ENCODE measurements at places on chromosomes 1 and 21. TPM values are rescaled to one million over a fixed set of nuclear protein-coding genes. Genes with fewer than 3 reads are reported as not detected.
A peak's percentile ranks its signal among the peaks of the same experiment; 100 is the strongest.

- no peak for DNase-seq
These were observed 1.1 kb downstream of the SGIP1 start for GRCh38 chr1:66535061-66535460.

DNA sequence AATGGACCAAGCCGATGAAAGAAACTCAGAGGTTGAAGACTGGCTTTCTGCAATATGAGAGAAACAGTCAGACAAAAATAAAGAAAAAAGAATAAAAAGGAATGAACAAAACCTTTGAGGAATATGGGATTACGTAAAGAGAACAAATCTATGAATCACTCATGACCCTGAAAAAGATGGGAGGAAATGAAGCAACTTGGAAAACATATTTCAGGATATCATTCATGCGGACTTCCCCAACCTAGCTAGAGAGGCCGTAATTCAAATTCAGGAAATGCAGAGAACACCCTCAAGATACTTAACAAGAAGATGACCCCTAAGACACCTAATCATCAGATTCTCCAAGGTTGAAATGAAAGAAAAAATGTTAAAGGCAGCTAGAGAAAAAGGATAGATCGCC is 705.3 kb upstream of the CHRM3 start:
- no peak for DNase-seq

FCRL6 gene
- total RNA-seq: 0.20 TPM

GRCh38 chr1:223776075-223776814 is 63.9 kb downstream of the CAPN2 start:
- DNase-seq: peak; percentile 75

DNA sequence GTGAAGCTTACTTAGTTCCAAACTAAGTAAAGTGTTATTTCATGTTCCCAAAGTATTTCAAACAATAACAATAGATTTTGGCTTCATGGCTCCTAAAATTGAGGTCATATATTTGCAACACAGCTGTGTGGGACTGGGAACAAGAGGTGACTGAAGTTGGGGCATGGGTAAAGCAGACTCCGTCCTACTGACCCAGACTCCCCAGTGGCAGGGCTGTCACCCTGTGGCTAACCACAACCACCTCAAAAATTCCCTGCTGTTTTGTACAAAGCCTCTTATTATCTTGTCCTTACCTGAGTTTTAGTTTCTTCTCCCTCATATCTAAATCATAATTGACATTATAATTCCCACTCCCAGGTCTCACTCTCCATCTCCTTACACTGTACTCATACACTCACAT is 117.6 kb downstream of the PTGER3 start:
- no peak for DNase-seq

TINAGL1 gene
- not detected for total RNA-seq

GRCh38 chr1:1026599-1027413 is 6.9 kb downstream of the AGRN start:
- no peak for DNase-seq

GRCh38 chr1:40948741-40949443 is 30.6 kb upstream of the CTPS1 start:
- peak; percentile 89 for DNase-seq

- no peak for DNase-seq
These were observed 1.8 kb upstream of the SLC19A2 start for GRCh38 chr1:169487561-169487960.

DNA sequence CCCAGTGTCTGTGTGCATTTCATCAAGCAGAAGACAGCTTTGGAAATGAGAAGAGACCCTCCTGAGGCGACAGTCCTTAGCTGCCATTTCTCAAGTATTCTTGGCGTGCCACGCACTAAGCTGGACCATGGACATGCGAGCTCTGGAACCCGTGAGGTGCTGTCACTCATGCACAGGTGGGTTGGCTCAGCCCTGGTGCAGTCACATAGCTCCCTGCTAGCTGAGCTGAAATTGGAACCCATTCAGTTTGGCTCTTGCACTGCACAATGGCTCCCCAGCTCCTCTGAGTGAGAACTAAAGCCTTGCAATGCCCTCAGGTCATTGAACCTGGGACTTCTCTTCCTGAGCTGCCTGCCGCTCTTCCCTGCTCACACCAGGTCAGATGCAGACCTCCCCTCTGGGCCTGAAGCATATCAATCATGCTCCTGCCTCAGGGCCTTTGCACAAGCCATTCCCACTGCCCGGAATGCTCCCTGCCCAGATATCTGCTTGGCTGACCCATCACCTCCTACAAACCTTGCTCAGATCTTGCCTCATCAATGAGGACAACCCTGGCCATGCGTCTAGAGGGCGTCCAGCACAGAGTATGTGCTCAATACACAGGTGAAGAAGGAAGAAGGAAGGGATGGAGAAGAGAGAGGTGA is 6.3 kb upstream of the SRARP start:
- no peak for DNase-seq

DNA sequence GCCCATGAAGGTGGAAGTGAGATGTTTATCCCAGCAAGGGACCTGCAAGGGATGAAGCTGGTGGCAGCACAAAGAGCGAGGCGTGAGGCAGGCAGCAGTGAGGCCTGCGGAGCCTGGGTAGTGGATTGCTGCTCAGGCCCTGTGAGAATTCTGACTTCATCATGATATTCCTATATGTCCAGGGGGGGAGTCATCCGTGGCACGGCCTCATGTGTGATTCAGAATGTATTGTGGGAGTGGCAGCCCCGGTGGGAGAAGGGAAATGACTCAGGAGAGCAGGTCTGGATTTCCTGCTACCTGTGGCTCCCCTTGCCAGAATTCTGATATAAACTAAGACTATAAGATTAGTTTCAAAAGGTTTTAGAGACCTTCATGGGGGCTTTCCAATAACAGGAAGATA is 240.9 kb downstream of the CAMTA1 start:
- no peak for DNase-seq

DNA sequence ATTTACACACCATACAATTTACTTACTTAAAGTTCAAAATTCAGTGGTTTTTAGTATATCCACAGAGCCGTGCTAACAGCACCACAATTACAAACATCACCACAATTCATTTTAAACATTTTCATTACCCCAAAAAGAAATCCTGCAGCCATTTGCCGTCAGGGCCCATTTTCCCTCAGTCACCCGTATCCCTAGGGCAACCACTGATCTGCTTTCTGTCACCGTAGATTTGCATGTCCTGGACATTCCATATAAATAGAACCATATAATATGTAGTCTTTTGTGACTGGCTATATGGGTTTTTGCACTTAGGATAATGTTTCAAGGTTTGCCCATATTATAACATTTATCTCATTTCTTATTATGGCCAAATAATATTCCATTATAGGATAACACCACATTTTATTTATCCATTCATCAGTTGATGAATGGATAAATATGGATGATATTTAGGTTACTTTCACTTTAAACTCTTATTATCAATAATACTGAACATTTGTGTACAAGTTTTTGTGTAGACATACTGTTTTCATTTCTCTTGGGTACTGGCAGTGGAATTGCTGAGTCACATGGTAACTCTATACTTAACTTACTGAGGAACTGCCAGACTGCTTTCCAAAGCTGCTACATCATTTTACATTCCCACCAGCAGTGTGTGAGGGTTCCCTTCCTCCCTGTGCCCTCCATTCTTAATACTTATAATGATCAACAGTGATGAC is 68.9 kb downstream of the ST3GAL3 start:
- no peak for DNase-seq

RGSL1 gene
- not detected for total RNA-seq

- no peak for DNase-seq
These were observed 61.7 kb downstream of the BACE2 start for GRCh38 chr21:41229509-41230248.

GRCh38 chr1:208153386-208153785 is 90.8 kb downstream of the PLXNA2 start:
- no peak for DNase-seq

NDUFV3 gene
- total RNA-seq: 29.8 TPM

MYOC gene
- total RNA-seq: not detected

DNA sequence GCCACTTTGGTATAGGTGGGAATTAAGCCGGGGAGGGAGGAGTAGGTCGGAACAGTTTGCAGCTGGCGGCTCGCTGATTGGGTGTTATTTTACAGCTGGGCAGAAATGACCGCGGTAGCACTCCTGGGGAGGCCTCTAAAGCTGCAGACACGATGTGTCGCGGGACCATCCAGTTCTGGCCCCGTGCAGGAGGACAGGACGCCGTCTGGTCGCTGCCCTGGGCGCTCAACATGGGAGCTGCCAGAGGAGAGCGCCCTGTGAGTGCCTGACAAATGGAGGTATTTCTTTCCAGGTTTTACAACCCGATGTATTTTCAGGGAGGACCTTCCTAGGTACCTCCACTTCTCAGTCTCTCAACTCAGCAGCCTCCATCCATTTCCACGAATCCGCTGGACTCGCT is 46.2 kb downstream of the CDC7 start:
- no peak for DNase-seq

- no peak for DNase-seq
These were observed 50.3 kb upstream of the CTPS1 start for GRCh38 chr1:40929155-40929554.

DNA sequence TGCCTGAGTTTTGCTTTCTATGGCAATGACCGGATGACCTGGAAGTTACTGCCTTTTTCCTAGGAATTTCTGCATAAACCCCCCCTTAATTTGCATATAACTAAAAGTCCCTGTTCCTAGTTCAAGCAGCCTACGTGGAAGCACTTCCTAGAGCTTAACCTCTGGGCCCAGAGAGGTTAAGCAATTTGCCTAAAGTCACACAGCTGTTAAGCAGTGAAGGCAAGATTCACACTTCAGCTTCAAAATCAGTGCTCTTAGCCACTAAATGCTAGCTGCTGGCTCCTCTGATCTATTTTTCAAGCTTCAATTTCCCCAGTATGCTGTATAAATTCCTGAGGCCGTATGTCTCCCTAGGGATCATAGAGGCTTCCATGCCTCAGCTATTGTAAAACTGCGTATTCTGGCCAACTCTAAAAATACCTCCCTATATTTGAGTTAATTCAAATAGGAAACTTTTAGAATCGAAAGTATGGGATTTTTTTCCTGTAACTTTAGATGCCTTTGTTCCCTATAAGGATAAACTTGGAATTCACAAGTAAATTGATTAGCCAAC is 53.1 kb upstream of the CD5L start:
- DNase-seq: no peak

GRCh38 chr21:41846536-41846935 is 32.6 kb downstream of the PRDM15 start:
- no peak for DNase-seq

- DNase-seq: no peak
These were observed 7.2 kb downstream of the DPYD start for GRCh38 chr1:97913506-97914139.

RNF115 gene
- 13.1 TPM for total RNA-seq

SUSD4 gene
- 0.29 TPM for total RNA-seq

NPPA gene
- total RNA-seq: not detected

DNA sequence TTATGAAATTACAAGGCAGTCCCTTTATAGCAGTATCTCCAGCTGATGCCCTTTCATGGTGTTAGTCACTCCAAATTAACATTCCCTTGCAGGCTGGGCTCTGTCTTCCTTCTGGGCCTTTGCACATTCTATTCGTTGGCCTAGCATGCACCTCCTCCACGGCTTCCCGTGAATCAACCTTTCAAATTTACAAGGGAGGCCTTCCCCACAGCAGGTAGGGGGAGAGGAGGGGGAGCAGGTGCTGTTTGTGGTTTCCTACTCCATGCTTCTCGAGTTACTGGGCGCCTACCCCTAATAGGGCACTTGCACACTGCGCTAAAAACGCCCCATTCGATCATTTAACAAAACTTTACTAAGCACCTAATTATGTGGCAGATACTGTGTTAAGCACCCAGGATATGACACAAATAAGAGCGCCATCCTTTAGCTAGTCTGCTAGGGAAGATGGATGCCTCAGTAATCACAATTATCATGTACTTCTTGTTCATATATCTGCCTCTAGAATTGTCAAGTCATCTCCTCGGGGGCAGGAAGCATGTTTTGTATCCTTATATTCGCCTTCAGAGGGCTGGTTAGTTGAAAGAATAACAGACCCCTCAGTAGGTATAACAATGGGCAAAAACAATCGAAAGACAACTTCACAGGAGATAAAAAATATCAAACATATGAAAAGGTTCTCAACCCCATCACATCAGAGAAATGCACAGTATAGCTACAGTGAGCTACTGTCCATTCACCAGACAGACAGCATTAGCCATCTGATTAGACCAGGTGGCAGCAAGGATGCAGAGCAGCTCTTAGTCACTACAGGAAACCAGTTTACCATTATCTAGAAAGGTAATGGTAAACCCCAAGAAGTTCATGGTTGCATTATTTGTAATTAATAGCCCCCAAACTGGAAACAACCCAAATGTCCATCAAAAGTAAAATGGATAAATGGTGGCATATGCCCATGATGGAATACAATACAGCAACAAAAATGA is 1.7 kb upstream of the ADAR start:
- DNase-seq: peak; percentile 75

DNA sequence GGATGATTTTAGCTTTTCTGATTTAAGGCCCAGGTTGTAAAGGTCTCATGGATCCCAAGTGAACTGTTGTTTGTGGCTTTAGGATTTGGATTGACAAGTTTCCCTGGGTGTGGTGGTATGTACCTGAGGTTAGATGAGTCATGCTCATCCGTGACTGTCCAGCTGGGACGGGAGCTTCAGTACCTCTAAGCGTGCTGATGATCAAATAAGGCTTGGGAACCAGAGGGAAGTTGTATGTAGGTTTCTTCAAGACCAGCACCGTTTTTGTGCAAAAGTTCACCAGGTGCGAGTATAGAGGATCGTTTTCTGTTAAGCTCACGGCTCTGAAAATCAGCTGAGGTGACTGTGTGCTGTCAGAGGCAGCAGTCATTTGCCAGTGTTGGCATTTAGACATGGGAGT is 19.8 kb downstream of the PLA2G2E start:
- DNase-seq: no peak

- no peak for DNase-seq
These were observed 159.9 kb upstream of the AJAP1 start for GRCh38 chr1:4494558-4494957.

- peak; percentile 89 for DNase-seq
These were observed 32.1 kb downstream of the CD244 start for GRCh38 chr1:160830321-160831153.

DNA sequence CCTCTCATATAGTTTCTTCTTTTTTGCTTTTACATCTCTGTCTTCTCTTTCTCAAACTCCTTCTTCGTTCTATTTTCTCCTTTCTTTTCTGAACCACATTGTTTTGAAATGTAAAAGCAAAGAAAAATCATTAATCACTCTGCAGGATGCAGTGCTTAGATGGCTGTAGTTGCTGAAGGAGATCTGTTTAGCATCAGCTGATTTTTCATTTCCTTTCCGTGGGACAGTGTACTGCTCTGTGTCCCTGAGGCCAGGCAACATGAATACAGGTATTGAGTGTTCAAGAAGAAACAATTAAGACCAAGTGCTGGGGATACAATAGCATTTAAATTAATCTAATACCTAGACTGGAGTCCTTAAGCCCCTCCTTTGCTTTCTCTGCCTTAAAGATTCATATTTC is 257.2 kb upstream of the SPAG17 start:
- DNase-seq: no peak

- peak; percentile 84 for DNase-seq
These were observed 3.6 kb upstream of the RASSF5 start for GRCh38 chr1:206503591-206504362.

GRCh38 chr1:174743654-174744561 is 255.8 kb upstream of the CACYBP start:
- DNase-seq: no peak

All from activated CD8-positive, alpha-beta T cell treated with anti-CD3 and anti-CD28 coated beads for 36 hours (primary cell).